ENCODE measurements at places on chromosomes 1 and 21. TPM values are rescaled to one million over a fixed set of nuclear protein-coding genes. Genes with fewer than 3 reads are reported as not detected.

TCP10L gene
- not detected for total RNA-seq

GIPC2 gene
- 4.1 TPM for total RNA-seq

ZNF684 gene
- total RNA-seq = 1.4 TPM

TRABD2B gene
- under 0.01 TPM for total RNA-seq

DNA sequence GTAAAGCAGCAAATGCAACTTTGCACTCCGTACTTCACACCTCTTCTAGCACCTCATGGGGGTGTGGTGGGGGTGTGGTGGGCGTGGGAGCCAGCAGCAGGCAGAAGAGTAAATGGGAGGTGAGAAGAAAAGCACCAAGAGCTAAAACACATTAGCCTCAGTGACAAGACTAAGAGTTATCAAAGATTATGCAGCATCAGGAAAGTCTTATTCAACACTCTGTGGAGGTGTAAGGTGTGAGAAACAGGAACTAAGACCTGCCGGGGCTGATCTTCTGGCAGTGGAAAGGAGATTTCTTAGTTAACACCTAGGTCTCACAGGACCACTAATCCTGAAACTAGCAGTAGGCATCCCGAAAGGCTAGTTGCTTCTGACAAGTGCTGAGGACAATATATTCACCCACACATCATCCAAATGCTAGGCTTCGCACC is 9.9 kb downstream of the TGFBR3 start:
- no peak for DNase-seq

DNA sequence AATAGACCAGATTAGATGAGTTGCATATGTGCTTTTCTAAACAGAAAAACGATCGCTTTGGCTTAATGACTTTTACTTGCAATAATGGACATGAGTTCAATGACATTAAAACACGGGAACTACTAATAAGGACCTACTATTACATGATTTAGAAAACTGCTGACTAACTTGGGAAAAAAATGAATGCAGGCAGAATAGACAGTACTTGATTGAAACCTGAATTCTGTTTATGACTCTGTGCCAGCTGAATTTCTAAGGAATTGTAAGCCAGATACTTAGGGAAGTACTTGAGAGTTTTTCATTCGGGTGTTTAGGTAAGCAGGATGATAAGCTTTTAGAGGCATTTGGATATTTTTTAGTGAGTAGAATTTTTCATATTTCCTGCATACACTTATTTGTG is 12.0 kb downstream of the ADGRL2 start:
- no peak for DNase-seq

- peak; percentile 33 for DNase-seq
Observed at GRCh38 chr1:154179946-154180687, 11.8 kb downstream of the TPM3 start.

- DNase-seq = no peak
Observed at GRCh38 chr1:5502311-5503194, 489.7 kb downstream of the NPHP4 start.

Measured in upper lobe of left lung (tissue), 6 donors.